Foreskin fibroblast (primary cell): ENCODE measurements at places on chromosomes 7 and 10.

GRCh38 chr7:136654406-136654805 lies 214.0 kb upstream of the CHRM2 start:
- no peak for DNase-seq

DNA sequence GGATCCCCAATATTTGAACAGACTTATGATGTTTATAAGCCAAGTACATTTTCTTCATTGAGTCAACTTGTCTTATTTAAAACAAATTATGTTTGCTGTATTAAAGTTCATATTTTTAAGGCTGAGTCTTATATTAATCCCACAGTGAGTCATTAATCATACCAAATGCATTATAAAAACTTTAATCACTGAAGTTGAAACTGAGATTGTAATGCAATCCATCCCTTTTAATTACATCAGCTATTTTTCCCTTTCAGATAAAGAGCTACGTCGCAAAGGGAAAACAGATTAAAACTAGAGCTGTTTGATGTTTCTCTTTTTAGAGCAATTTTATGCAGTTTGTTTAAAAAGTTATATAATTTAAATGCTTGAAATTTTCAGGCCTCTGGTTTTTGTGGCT lies 183.0 kb downstream of the ARID5B start:
- DNase-seq: no peak

DNA sequence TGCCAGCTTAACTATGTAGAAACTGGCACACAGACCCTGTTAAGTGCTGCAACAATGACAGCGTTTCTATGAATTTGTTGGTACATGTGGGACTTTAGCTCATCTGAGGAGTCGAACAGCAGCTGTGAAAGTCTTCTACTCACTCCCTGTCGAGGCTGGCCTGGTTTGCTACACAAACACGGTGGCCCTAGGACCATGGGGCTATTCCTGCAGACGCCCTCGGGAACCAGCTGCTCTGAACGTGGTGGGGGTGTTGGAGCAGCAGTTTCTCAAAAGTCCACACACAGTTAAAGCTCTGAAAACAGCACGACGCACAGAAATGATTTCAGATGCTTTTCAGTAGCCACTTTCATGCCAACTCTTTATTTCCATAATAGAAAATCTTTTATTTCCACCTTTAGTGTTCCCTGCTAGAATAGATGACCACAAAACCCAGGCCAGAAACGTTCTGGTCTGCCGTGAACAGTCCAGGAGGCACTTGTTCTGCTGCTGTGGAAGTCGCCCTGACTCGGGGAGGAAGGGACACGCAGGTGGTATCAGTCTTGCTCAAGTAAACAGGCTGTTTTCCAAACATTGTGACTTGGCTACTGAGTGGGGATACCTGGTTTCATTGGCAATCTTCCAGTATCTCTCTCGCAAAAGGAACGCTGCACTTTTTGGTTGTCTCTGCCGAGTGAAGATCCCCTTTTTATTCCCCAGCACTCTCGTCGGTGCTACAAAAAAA lies 21.5 kb downstream of the GUSB start:
- no peak for DNase-seq

DNA sequence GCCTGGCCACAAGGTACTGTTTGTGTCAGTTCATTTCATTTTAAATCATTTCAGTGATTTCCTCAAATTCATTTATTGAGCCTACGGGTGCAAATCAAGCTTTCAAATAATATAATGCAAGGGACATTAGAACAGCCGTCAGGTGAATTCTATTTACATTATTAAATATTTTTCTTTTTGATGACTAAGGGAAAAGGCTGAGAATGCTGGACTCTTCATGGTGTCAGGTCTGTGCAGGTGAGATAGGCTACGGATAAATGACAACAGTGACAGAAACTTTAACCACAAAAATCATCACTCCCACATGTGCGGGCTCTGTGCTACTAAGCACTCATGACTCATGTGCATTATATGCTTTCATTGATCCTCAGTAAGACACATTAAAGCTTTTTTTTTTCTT lies 149.2 kb upstream of the ZNF716 start:
- no peak for DNase-seq

DNA sequence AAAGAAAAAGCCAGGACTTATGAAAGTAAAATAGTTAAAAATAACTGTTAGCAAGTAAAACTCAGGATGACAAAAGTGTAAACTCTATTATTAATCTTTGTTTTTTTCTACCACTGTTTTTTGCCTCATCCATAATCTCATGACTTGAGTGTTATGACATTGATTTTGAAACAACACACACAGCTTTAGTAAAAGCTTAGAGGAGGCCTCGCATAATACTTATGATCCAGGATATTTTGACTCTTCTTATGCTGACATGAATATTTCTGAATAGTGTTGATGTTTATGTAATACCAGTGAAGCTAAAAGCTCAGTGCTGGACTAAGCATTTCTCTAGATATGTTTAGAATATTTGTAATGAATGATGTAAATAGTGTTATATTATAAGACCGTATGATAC lies 10.5 kb downstream of the KAT6B start:
- DNase-seq: no peak

GRCh38 chr10:108789919-108790318 lies 1133.4 kb downstream of the XPNPEP1 start:
- DNase-seq: peak; percentile 38

GRCh38 chr10:32327364-32327691 lies 19.6 kb downstream of the EPC1 start:
- DNase-seq: no peak

DNA sequence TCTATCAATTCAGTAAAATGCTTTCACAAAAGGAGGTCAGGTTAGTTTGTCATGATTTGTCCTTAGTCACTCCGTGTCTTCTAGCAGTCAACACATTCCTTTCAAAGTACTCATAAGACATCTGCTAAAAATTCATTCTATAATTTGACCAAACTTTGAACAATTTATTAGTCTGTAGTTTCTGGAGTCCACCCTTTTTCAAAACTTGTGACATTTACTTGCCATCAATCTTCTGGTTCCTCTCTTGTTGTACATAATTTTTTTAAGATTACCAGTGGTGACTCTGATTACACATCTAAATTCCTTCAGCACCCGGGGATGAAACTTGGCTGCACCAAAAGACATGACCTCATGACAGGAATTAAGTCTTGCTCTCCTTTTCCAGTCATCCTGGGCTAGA lies 130.1 kb downstream of the NEBL start:
- DNase-seq: peak; percentile 16

DNA sequence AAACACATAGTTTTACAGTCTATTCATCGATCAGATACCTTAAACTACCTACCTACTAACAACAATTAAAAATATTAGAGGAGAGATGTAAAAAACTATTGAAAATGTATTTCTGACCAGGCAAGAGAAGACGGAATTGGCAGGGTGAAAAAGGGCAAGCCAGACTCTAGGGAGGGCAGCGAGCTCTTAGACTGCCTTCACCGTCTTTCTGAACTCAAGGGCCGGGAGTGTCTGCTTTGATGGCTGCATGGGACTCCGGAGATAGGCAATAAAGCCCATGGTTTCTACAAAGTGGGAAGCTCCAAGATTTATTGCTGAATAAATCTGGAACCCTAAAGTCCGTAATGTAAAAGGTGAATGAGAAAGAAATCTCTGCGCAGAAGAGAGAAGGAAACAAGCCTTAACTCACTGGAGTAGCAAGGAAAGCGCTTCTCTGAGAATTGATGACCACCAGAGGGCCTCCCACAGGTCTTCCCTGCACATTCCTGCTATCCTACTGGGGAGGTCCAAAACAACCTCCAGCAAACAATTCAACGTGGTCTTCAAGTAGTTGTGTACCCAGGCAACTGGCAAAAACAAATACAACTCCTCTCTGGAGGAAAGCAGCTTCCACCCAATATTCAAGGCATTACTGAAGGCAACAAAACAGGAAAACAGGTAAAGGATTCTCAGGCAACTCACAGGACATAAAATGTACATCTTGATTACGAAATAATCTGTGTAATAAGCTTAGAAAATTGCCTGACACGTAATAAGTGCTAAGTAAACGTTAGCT lies 181.3 kb downstream of the SDK1 start:
- DNase-seq: peak; percentile 33

DNA sequence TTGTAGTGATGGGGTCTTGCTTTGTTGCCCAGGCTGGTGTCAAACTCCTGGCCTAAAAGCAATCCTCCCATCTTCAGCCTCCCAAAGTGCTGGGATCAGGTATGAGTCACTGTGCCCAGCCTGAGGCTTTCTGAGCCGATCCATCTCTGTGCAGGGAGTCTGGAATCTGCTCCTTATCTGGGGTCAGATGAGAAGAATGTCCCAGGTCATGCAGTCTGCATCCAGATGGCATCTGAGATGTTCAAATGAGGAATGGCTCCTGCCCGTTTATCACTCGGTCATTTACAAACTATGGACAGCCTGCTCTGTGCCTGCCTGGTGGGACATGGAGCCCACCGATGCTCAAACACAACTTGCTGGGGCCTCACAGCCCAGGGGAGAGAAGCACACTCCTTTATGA lies 11.1 kb upstream of the SLC18A3 start:
- no peak for DNase-seq

- DNase-seq: peak; percentile 34
These were observed at the start of gene AZGP1 for GRCh38 chr7:99975782-99976521. Gene AZGP1 (minus strand): TSS chr7:99976031. CDS start chr7:99976020, 11 bp downstream.

DNA sequence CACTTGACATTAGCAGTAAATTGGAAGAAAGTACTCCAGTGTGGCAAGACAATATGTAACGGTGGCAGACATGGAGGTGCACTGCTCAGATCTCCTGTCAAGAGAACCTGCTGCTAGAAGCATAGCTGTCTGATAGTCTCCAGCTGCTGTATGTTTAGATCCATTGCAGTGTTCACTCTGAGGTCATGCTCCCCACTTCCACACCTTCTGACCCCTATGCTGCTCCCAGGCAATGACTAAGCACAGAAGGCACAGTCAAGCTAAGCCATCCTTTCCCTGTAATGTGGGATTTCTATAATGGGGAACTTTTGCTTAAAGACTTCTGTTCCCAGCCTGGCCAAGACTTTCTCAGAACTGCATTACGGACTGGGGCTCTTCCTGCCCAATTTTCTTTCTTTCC lies 315.8 kb downstream of the HPSE2 start:
- peak; percentile 55 for DNase-seq

- DNase-seq: peak; percentile 8
These were observed 30.9 kb upstream of the CREB3L2 start for GRCh38 chr7:138032770-138033169.

- DNase-seq: no peak
These were observed 16.7 kb downstream of the P4HA1 start for GRCh38 chr10:73079779-73080541.

- DNase-seq: no peak
These were observed 115.0 kb downstream of the DOCK1 start for GRCh38 chr10:127020260-127020659.

- no peak for DNase-seq
These were observed 177.8 kb downstream of the MAD1L1 start for GRCh38 chr7:2054927-2055326.

DNA sequence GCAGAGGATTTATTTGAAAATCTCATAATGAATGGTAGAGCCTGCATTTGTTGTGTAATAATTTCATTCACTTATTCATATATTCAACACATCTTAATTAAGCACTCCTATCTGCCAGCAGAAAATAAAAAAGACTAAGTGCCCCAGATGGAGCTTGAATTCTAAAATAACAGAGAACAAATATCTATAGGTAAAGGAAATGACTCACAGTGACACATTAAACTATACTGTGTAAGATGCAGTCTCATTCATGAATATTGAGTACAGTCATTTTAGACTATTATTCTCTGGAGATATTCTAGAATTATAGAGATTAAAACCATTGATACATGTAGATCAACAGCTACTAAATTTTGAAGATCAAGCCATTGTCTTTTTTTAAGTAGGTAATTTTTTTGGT lies 72.1 kb downstream of the PTPRZ1 start:
- DNase-seq: no peak

DNA sequence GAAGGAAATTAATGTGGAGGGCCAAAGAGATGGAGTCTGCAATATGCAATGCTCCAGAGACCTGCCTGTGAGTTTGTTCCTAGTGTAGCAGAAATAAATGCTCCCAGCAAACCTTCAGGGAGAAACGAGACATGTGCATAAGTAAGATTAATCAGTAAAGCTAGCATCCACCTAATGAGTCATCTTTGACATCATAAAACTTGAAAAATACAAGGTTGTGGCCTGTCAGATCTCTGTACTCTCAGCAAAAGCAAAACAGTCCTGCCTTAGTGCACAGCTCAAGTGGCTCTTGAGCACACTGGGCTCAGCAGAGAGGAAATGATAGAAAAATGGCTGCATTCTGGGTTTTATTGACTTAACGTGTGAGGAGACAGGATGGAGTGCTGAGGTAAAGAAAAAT lies 32.5 kb upstream of the ERCC6 start:
- no peak for DNase-seq

DNA sequence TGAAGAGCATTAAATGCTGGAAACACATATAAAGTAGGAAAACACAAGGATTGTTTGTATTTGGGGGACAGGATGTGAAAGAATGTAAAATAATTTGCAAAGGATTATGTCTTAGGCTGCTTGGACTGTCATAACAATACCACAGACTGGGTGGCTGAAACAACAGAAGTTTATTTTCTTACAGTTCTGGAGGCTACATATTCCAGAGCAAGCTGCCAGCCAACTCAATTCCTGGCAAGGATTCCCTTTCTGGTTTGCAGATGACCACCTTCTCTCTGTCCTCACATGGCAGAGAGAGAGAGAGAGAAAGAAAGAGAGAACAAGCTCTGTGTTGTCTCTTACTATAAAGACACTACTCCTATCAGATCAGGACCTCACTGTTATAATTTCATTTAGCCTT lies 8.8 kb upstream of the LAMB4 start:
- peak; percentile 19 for DNase-seq

- no peak for DNase-seq
These were observed 98.2 kb downstream of the CCNY start for GRCh38 chr10:35434533-35434932.

- DNase-seq: no peak
These were observed 11.6 kb upstream of the LYZL1 start for GRCh38 chr10:29277296-29277695.

GRCh38 chr7:112487457-112488263 lies 6.9 kb downstream of the LSMEM1 start:
- DNase-seq: no peak

DNA sequence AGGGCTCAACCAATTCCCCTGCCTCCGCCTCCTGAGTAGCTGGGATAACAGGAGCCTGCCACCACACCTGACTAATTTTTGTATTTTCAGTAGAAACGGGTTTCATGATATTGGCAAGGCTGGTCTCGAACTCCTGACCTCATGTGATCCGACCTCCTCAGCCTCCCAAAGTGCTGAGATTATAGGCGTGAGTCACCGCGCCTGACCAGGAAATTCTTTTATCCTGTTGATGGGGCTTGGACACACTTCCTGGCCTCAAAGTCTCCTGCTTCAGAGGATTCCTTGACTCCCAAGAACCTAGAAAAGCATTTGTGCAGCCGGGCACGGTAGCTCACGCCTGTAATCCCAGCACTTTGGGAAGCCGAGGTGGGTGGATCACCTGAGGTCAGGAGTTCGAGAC lies 16.2 kb downstream of the ZNF425 start:
- DNase-seq: no peak

DNA sequence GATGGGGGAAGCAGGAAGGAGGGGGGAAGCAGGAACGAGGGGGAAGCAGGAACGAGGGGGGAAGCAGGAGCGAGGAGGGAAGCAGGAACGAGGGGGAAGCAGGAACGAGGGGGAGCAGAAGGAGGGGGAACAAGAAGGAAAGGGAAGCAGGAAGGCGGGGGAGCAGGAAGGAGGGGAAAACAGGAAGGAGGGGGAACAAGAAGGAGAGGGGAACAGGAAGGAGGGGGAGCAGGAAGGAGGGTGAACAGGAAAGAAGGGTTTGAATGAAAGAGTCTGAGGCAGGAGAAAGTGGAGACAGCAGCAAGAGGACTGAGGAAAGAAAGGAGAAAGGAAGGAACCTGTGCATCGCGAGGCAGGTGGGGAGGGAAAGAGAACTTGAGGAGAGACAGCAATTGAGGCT lies 256.6 kb downstream of the PTEN start:
- DNase-seq: no peak

GRCh38 chr7:149715476-149715875 lies 57.9 kb downstream of the ZNF467 start:
- no peak for DNase-seq
